NCI-H510A treated with DMSO at 0.1 percent for 48 hours (cell line): ENCODE measurements at places on chromosomes 11 and 22.

DNA sequence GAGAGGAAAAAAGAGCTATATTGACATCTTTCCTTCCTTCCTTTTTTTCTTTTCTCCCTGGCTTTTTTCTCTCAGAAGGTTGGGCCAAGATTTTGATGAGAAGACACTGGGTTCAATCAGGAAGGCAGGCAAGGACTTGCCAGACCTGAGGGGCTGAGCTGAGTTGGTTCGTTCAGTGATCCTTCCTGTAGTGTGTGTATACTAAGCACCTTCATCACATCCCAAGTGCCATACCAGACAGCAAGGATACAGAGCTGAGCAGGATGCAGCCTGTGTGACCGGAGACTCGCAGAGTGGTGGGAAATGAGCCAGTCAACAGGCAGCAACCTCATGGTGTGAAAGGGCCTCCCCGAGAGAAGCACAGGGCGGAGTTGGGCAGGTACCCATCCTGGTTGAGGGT is 95.5 kb downstream of the SPON1 start:
- DNase-seq, result no peak

- no peak for DNase-seq
These were observed 21.0 kb upstream of the MYEOV start for GRCh38 chr11:69272831-69273485.

DNA sequence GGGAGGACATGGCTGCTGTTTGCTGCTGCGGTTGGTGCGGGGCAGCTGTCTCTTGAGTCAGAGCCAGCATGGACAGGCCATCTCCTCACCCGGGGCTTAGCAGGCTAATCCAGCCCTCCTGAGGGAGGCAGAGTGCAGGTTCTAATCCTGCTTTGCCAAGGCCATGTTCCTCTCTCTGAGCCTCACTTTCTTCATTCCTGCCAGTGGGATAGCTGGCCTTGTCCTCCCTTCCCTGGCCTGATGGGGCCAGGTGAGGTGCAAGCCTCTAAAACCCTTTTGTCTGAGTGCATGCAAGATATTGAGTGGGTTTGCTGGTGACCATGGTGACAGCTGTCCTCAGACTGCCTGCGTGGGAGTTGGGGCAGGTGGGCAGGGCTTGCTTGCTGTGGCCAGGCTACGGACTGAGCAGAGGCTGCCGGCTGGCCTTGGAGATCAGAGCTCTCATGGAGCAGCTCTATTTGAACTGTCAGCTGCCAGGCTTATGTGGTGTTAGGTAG is 3.6 kb downstream of the USP35 start:
- DNase-seq, result no peak

GRCh38 chr11:29780756-29781155 is 236.1 kb downstream of the KCNA4 start:
- no peak for DNase-seq

DNA sequence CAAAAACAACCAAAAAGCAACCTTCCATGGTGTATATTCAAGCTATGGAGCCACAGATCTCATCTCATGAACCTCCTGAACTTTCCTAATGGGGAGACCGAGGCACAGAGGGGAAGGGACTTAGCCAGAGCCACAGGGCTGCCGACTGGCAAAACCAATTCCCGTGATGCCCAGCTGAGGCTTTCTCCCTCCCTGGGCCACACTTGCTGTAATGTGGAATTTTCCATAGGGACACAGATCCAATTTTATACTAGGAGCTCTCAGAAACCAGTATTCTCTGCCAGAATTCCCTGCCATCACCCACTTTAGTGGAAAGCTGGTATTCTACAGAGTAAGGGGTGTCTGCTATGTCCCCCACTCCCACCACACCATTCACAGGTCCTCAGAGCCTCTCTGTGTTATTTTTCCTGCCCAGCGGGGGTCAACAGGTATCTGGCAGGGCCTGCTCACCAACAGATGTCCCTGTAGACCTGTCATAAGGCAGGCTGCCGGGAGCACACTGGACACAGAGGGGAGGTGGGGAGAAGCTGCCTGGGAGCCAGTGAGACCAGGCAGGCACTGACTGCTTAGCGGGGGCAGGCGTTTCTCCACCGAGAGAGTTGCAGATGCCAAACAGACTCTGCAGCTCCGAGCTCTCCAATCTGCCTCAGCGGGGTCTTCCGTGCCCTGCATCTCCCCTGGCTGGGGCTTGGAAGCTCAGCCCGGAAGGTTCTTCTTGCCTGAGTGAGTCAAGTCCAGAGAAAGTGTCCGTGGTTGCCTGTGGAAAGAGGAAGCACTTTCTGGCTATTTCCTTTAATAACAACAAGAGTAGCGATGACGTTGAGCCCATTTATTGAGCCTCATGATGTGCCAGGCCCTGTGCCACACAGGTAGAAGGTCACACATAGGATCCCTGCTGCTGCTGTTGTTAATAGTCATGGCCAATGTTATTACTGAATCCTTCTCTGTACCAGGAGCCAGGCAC is 26.3 kb downstream of the RPS6KA4 start:
- DNase-seq, result no peak

DNA sequence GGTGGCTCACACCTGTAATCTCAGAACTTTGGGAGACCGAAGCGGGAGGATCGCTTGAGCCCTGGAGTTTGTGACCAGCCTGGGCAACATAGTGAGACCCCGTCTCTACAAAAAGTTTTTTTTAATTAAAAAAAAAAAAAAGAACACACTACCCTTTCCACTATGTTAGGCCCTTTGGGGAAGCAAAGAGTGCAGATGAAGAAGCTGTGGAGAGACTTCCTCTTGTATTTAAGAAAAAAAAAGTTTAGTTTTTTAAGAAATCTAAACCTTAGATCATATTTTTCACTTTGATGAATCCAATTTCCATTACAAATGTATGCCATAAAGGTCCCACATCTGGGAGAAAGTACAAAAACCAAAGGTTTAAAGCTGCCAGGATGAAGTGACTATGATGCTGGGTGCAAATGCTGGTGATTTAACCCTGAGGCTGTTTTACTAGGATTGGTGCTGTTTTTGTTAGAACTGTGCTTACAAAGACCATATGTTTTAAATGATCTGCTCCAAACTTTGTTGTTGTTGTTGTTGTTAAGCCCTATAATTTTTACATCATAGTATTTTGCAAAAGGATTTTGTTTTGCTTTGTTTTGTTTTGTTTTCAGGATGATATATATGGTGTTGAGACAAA is 28.9 kb upstream of the ACER3 start:
- DNase-seq, result no peak

DNA sequence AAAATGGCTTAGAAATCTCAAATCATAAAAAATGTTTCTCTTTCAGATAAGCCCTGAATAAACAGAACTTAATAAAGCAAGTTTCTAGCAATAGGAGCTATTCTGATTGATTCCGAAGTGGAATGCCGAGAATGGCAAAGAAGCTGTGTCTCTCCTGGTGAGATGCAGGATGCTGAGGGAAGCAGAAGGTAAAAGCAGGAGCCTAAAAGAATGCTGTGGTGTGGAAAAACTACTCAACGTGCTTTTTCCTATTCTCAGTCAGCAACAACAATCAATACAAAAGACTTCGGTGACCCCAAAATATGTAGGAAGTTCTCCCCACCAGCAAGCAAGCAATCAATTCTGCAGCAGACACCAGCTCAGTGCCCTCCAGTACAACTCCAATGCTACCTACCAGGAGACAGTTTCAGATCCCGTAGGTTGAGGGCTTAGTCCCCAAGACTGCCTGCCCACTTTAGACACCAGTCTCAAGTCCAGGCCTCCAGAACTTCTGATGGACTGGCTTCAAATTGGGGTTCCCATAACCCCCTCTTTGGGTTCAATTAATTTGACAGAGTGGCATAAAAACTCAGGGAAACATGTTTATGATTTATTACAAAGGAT is 6.6 kb downstream of the CTSC start:
- DNase-seq, result no peak

GRCh38 chr11:93719310-93719709 is 22.0 kb downstream of the TAF1D start:
- DNase-seq, result no peak

DNA sequence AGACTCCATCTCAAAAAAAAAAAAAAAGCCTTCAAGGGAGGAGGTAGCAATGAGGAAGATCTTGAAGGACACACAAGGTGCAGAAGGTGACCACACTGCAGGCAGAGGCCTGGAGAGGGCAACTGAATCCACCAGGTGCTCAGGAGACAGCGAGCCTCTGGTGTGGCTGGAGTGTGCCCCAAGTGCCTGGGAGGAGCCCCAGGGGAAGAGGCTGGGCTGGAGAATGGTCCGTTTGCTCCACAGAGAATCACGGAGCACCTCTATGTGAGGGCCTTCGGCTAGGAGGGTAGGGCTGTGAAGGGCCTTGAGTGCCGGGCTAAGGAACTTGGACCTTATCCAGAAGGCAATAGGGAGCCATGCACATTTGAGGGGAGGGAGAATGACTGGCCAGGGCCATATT is 50.3 kb downstream of the ARRB1 start:
- no peak for DNase-seq

- no peak for DNase-seq
These were observed 2.7 kb downstream of the GPR137 start for GRCh38 chr11:64288353-64288750.

DNA sequence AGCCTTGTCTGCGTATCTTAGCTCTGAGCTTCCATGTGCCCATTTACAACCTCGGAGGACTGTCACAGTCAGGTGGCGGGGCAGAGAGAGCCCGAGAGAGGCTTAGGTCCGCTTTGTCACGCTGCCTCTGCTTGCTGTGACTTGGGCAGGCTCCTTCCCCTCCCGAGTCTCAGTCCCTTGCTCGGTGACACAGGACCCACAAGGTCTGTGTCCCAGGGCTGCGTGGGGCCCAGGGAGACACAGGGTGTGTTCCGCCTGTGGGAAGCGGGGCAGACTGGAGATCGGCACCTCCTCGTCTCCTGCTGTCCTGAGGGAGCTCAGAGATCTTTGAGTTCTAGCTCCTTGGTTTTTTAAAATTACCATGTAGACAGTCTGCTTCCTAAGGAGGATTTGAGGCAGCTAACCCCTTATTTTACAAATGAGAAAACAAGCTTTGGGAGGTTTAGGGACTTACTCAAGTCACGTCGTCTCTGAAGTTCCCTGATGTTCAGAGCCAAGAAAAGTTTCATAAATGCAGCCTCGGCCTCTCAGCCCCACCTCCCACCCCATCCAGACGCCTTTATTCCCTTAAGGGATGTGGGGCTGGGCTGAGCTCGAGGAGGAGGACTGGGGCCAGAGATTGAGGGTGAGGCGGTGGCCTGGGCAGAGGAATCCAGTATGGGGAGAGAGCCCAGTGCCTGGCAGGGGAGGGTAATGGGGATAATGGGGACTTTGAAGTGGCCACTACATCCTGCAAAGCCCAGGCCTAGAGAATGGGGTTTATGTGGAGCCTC is 103.6 kb downstream of the NECTIN1 start:
- no peak for DNase-seq

- no peak for DNase-seq
These were observed 286.8 kb downstream of the BLID start for GRCh38 chr11:121829159-121829643.

GRCh38 chr11:16215352-16215751 is 141.0 kb downstream of the SOX6 start:
- no peak for DNase-seq

- no peak for DNase-seq
These were observed 218.1 kb upstream of the PLET1 start for GRCh38 chr11:112478806-112479205.

DNA sequence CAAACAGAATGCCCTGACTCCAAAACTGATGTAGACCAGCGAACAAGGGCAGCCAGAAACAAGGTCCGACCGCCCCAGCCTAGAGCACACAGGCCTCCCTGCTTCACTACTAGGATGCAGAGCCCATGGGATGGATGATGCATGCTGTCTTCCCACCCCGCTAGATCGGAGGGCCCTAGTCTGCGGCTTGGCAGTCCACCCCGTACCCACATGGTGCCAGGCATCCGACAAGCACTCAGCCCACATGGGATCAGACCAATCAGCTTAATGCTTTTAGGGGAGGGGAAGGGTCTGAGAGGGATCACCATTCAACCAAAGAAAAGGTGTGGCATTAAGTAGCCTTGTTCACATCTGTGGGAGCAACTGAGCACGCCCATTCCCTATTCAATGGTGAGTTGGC is 30.6 kb downstream of the PISD start:
- DNase-seq, result no peak

DNA sequence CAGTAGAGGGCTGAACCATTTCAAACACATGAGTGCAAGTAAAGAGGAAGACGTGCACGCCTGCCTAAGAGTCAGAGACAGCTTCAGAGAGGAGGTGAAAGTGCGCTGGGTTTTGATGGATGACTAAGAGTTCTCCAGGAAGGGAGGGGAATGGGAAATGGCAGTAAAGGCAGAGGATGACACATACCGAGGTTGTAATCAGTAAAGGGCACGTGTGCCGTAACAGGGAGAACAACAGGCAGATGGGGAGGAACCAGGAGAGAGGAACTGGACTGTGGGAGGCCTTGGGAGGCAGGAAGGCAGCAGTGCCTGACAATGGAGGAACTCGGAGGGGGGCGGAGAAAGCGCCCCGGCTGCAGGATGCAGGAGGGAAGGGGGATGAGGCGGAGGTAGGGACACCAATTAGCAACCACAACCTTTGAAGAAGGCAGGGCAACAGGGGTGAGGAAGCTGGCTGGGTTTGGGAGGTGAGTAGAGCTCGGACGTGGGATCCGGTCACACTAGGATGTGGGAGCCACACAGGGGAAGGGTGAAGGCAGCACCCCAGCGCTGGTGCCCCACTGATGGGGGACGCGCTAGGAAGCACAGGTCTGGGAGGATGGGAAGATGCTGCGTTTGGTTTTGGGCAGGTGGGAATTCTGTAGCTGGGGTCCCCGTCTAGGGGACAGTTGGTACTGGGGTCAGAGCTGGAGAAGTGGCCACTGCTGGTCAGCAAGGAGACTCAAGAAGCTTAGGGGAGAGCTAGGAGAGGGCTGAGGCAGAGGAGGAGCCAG is 67.4 kb downstream of the SCUBE1 start:
- no peak for DNase-seq

DNA sequence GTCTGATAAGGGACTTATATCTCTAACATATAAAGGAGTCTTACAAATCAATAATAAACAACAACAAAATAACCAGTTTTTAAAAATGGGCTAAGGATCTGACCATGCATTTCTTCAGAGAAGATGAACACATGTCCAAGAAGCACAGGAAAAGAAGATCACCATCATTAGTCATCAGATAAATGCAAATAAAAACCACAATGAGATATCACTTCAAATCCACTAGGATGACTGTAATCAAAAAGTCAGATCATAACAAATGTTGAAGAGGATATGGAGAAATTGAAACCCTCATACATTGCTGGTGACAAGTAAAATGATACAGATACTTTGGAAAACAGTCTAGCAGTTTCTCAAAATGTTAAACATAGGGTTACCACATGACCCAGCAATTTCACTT is 61.2 kb upstream of the MYOD1 start:
- no peak for DNase-seq

GRCh38 chr22:27870234-27871191 is 48.5 kb downstream of the PITPNB start:
- DNase-seq, result no peak

- DNase-seq, result peak; percentile 53
These were observed 15.3 kb upstream of the RAB30 start for GRCh38 chr11:83087035-83087434.

- DNase-seq, result peak; percentile 82
These were observed 1089.3 kb downstream of the FAM181B start for GRCh38 chr11:81644239-81644840.
